ENCODE measurements at places on chromosomes 12 and 14.

GRCh38 chr12:108618079-108618952, 15.4 kb downstream of the SELPLG start:
- DNase-seq: peak; percentile 47

- no peak for DNase-seq
These were observed 46.8 kb downstream of the IQSEC3 start for GRCh38 chr12:113347-113746.

DNA sequence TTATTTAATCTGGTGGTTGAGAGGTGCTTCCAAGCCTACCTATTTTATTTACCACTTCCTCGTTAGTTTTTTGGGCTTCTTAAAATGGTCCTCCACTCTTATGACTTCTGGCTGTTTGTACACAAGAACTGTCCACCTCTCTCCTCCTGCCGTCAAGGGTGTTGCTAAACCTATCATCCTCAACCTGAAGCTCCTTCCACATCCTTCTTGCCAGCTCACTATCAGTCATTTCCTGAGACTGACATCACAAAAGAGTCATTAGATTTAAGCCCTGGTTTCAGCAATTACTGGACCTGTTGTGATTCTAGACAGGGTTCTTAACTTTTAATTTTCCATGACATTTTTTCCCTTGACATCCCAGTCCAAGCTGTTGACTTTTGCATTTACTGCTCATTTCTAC, 91.9 kb downstream of the BICD1 start:
- DNase-seq: no peak

GRCh38 chr12:127125607-127126259, 1141.2 kb upstream of the TMEM132C start:
- no peak for DNase-seq

DNA sequence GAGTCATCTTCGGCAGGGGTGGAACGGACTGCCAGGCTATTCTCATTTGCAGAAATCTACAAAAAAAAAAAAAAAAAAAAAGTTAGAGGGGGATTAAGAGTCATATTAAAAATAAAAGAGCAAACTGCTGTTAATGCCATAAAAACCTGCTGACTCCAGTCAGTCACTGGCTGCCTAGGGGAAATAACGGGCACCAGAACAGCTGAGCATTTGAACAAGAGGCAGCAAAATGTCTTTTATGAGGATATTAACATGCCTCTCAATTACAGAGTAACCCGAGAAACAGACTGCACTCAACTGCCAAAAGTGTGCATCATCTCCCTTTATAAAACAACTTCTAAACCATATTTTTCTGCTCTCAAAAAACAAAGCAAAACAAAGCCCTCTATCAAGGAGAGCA, 28.7 kb upstream of the CERS5 start:
- DNase-seq: no peak

GRCh38 chr12:124795081-124795948, 68.3 kb downstream of the SCARB1 start:
- no peak for DNase-seq

- no peak for DNase-seq
These were observed 452 bp downstream of the NGDN start for GRCh38 chr14:23469906-23470403.

GRCh38 chr14:73324533-73324932, 87.2 kb downstream of the PAPLN start:
- no peak for DNase-seq

DNA sequence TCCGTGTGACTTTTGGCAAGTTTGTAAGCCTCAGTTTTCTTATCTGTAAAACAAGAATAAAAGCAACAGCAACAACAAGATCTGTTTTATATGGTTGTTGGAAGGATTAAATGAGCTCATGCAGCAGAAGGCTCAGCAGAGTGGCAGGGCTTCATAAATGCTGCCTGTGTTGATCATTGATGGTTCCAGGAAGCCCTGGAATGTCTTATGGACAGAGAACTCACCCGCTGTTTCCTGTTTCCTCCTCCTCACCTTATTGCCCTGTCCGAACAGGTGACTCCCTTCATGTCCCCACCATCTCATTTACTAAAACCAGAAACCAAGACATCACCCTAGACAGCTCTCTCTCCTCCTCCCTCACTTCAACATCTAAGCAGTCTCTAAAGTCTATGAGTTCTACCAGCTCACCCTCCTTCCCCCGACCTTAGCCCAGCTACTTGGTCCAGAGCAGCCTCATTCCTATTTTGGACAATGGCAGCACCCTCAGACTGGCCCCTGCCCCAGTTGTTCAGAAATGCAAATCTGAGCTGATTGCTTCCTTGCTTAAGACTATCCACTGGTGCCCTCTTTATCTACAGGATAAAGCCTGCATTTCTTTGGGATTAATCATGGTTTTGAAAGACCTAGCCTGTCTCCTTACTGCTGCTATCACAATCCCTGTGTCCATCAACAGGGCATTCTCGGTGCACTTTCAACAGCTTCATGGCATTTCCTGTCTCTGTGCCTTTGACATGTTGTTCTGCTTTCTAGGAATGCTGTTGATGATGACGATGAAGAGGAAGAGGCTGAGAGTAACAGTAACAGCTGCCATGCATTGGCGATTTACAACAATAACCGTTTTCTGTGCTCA, 21.4 kb upstream of the GSG1 start:
- peak; percentile 97 for DNase-seq

- DNase-seq: no peak
These were observed 67.5 kb downstream of the ETV6 start for GRCh38 chr12:11716794-11717518.

- no peak for DNase-seq
These were observed 144.1 kb downstream of the HMGA2 start for GRCh38 chr12:65968359-65968758.

- no peak for DNase-seq
These were observed 14.3 kb upstream of the COL2A1 start for GRCh38 chr12:48018618-48018995.

DNA sequence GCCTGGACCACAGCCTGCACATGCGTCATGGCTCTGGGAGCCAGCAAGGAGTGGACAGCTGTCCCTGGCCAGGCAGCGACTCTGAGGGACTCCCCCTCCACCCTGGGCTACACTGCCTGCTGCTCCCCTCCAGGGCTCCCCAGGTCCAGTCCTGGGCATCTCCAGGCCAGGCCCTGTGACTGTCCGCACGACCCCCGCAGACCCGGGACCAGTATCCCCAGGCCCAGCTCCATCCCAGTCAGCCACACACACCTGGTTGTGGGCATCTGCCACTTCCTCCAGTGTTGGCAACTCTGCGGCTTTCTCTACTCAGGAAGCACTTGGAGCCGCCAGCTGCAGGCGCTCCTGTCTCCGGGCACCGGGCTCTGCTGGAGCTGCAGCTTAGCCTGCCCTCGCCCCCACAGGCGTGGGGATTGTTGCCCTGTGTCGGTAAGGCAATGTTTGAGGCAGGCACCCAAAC, 2.4 kb downstream of the ULK1 start:
- no peak for DNase-seq

DNA sequence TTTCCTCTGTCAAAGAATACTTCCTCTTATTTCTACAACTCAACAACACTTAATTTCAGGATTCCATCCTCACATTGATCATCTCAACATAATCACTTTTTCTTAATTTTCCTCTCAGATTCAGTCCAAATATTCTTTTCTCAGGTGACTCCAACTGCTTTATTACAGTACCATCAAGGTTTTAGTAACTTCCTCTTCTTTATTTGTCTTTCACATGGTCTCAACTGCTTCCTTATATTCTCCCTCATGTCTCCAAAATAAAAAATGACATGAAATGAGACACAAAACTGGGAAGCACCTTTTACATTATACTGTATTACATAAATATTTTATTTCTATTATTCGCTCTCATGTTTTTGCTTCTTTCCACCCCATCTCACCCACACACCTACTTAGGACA, 55.5 kb downstream of the PPP2R5E start:
- DNase-seq: no peak

DNA sequence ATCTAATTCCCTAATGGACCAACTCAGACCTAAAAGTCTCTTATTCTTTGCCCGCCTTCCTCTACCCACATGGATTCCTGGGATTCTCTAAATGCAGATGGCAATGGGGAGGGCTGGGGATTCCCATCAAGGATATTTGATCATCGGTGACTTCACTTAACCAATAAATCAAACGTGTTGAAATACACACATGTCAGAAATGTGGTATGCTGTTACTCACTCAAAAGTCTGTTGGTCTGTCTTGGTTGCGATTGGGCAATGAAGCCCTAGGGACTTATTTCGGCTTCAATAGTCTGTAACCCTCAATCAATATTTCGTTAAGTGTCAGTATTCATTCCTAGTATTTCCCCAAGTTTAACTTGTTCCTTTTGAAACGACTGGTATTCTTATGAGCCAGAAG, 117.2 kb upstream of the DIO3 start:
- DNase-seq: no peak

DNA sequence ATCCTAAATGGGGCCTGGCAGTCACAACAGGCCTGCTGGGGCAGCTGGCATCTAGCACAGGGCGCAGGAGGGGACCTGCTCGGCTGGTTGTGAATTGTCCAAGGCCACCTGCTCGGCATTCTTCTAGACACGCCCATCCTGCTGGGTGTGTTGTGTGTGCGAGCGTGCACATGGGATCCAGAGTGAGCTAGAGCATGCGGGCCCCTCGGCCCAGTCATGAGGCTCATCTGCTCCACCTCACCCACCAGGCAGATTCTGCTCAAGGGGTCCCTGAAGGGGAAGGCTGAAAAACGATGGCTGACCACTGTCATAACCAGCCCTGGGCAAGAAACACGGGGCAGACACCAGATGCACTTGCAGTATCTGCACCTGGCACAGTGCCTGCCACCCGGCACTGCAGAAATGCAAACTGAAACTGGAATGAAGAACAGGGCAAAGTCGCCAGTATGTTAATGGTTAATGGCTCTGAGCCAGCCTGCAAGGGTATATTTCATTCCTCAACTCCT, 31.8 kb downstream of the MAX start:
- DNase-seq: no peak

DNA sequence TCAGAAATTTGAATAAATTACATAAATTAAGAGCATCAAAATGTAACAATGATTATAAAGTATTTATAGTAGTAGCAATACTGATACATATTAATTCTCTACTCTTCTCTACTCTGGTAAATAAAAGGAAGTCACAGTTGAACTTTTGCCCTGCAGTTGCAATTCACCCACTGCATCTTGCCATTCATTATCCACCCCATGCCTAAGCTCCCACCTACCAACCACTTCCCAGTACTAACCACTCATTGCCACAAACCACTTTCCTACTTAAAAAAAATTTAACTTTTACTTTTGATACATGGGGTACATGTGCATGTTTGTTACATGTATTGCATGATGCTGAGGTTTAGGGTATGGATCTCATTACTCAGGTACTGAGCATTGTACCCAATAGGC, 174.0 kb downstream of the RASSF9 start:
- DNase-seq: no peak

DNA sequence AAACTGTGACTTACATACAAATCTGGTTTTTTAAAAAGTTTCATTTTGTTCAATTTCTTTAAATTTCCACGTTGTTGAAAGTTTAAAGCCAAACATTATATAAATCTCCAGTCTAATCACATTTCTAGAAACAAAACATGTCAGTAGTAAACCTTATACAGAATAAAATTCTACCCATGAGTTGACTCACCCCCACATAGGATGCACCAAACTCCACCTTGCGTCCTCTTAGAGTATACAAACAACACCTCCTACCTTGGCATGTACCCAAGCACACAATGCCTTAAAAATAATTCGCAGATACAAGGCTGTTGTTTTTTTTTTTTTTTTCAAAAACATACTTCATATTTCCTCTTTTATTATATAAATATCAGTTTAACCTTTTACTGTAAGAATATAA, 3.3 kb downstream of the FBXL14 start:
- no peak for DNase-seq

- DNase-seq: peak; percentile 85
These were observed 20.0 kb downstream of the NFKBIA start for GRCh38 chr14:35384455-35385041.

- DNase-seq: no peak
These were observed 5.7 kb downstream of the DPF3 start for GRCh38 chr14:72888192-72888591.

GRCh38 chr12:22180705-22181104, 134.7 kb downstream of the CMAS start:
- no peak for DNase-seq

- no peak for DNase-seq
These were observed 25.2 kb downstream of the NID2 start for GRCh38 chr14:52043690-52044089.

- no peak for DNase-seq
These were observed 76.4 kb downstream of the SUSD6 start for GRCh38 chr14:69687606-69688298.

DNA sequence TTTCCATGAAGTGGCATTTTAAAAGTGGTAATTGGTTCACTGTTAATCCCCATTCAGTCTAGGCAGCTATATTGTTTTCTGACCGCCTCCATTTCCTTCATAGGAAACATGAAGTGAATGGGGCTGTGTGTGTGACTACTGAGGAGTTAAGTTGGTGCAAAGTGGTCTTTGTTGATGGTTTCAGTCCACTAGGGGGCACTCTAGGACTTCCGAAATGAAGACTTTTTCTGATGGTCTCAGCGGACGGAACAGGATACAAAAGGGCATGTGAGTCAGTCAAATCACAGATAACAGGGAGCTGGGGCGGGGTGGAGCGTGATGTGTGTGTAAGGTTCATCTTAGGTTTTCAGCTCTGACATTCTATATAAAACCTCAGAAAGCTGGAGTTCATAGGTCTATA, 240.1 kb upstream of the OR4E1 start:
- peak; percentile 83 for DNase-seq

DNA sequence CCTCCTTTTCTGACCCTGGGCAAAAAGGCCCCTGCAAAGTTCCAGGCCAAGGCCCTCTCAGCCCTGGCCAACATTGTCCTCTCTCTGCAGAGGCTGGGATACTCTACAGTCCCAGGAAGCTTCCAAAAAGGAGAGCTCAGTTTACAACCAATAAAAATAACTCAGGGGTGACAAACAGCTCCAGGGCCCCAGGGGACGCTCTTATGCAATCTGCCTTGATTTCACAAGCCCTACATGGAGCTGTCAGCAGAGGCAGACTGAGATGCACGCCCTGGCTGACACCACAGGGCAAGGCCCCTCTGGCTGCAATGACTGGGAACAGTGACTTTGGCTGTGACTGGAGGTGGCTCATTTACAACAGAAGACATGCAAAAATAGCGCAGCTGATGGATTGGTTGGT, 129.0 kb upstream of the MED13L start:
- no peak for DNase-seq

GRCh38 chr12:83040991-83041390, 354.3 kb downstream of the TMTC2 start:
- no peak for DNase-seq

DNA sequence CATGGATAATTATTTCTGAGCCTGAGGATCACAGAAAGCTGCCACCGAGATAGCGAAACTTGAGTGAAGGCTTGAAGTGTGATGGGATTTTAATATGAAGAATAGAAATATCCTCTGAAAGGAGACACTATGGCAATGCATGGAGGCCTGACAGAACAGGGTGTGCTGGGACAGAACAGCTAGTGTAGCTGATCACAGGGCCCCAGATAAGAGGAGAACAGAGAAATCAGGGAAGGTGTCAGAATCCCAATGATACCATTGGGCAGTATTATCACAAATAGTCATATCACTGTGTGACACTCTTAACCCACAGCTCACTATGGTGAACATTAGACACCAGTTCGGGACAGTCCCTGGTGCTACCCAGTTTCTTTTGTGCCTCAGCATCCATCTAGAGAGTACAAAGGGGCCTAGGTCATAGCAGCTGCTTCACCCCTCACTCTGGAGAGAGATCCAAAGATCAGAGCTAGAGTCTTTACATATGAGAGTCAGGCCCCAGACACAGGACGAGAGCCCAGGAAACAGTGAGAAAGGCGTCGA, 506 bp upstream of the OR10P1 start:
- no peak for DNase-seq

- DNase-seq: no peak
These were observed 1435.9 kb upstream of the TMEM132C start for GRCh38 chr12:126830778-126831680.

All from pulmonary artery endothelial cell (primary cell).